ENCODE measurements at places on chromosomes 3 and 15. TPM values are rescaled to one million over a fixed set of nuclear protein-coding genes. Genes with fewer than 3 reads are reported as not detected.

GRCh38 chr3:179666436-179667035, 13.7 kb downstream of the USP13 start:
- peaks cover 24% of the 10 kb centered on the region for H3K4me1 ChIP-seq
- peak; percentile 46 for DNase-seq
- H3K27ac ChIP-seq = peak overlapping the region; percentile 78
- no peak overlapping the region for H3K4me3 ChIP-seq

DNA sequence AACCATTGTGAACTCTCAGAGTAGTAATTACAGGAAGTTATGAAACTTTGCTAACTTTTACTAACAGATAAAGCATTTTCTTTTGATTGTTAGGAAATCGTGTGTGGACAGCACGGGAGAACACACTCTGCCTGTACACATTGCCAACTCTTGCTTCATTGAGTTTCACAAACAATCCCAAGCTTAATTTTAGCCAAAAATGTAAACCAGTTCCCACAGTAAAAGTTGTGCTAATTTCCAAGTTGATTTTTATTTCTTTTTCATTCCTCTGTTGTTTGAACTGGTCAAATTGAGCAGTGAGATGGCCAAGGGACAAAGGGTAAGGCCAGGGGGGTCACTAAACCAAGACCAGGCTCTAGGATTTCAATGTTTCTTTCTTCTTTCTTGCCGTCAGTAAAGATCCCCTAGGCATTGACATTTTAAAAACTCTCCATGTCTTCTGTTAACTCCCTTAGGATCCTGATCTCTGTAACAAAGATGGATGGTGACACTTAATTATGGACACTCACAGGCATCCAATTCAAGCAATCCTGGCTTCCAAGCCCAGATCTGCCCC, 414.9 kb downstream of the RBMS3 start:
- DNase-seq = no peak
- H3K4me3 ChIP-seq = no peak overlapping the region
- peaks cover 24% of the 10 kb centered on the region for H3K4me1 ChIP-seq
- no peaks in the 10 kb centered on the region for H3K36me3 ChIP-seq

GRCh38 chr3:196141052-196141865, 59.4 kb upstream of the TFRC start:
- DNase-seq = no peak
- H3K4me3 ChIP-seq = no peak overlapping the region
- no peaks in the 10 kb centered on the region for H3K36me3 ChIP-seq

GRCh38 chr3:168803536-168803935, 707.8 kb upstream of the GOLIM4 start:
- DNase-seq = no peak
- no peak overlapping the region for H3K27ac ChIP-seq
- H3K4me1 ChIP-seq = peaks cover 29% of the 10 kb centered on the region
- no peaks in the 10 kb centered on the region for H3K36me3 ChIP-seq

GRCh38 chr3:23406601-23407000, 203.5 kb downstream of the UBE2E2 start:
- DNase-seq = no peak
- H3K4me1 ChIP-seq = peaks cover 11% of the 10 kb centered on the region
- H3K27ac ChIP-seq = no peak overlapping the region
- H3K36me3 ChIP-seq = no peaks in the 10 kb centered on the region
- no peak overlapping the region for H3K4me3 ChIP-seq

DNA sequence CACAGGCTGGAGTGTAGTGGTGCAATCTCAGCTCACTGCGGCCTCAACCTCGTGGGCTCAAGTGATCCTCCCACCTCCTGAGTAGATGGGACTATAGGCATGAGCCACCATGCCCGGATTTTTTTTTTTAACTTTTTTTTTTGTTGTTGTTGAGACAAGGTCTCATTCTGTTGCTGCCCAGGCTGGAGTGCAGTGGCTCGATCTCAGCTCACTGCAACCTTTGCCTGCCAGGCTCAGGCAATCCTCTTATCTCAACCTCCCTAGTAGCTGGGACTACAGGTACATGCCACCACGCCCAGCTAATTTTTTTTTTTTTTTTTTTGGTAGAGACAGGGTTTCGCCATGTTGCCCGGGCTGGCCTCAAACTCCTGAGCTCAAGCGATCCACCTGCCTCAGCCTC, 64.1 kb downstream of the NOX5 start:
- peaks cover under 1% of the 10 kb centered on the region for H3K27me3 ChIP-seq
- H3K27ac ChIP-seq = no peak overlapping the region
- no peak for DNase-seq
- H3K36me3 ChIP-seq = no peaks in the 10 kb centered on the region

DNA sequence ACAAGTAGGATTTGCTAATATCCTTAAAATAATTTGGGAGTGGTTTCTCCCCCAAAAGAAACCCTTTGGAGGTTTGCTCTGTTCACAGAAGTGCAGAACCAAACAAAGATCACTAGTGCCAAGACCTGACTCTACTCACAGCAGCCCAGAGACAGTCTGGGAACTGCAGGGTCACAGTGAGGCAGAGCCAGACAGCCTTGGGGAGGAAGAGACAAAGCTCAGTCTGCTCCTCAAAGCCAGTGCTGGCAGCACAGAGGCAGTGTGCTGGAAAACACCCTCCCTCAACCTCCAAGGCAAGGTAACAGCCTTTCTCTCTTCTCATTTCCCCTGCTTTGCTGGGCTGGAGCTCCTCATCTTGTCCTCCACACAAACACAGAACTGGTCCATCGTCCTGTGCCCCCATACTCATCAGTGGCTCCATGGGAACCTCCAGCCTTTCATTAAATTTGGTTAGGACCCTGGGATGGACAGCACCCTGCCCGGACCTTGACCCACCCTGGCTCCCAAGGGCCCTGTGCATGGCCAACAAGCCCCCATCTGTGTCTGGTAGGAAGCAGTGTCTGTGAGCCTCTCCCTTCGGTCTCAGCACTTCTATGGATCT, 12.6 kb downstream of the RAB6B start:
- no peak overlapping the region for H3K4me3 ChIP-seq
- no peaks in the 10 kb centered on the region for H3K36me3 ChIP-seq
- DNase-seq = no peak
- H3K4me1 ChIP-seq = 0 out of 2 replicates have a peak, but pooled peaks cover 6% of the 10 kb centered on the region

GRCh38 chr15:78983146-78983918, 38.5 kb upstream of the CTSH start:
- no peak for DNase-seq
- no peaks in the 10 kb centered on the region for H3K4me1 ChIP-seq
- no peaks in the 10 kb centered on the region for H3K36me3 ChIP-seq
- H3K27me3 ChIP-seq = 0 out of 2 replicates have a peak, but pooled peaks cover 5% of the 10 kb centered on the region

- DNase-seq = no peak
- H3K4me3 ChIP-seq = no peak overlapping the region
- H3K36me3 ChIP-seq = no peaks in the 10 kb centered on the region
- H3K27ac ChIP-seq = no peak overlapping the region
- no peaks in the 10 kb centered on the region for H3K4me1 ChIP-seq
Measured at GRCh38 chr3:155859859-155860258, 5.6 kb upstream of the SLC33A1 start.

GRCh38 chr3:48661501-48662144, 1.1 kb downstream of the CELSR3 start:
- H3K4me1 ChIP-seq = no peaks in the 10 kb centered on the region
- H3K36me3 ChIP-seq = no peaks in the 10 kb centered on the region
- no peaks in the 10 kb centered on the region for H3K27me3 ChIP-seq
- peak overlapping the region; percentile 73 for H3K4me3 ChIP-seq
- DNase-seq = peak; percentile 81
- H3K27ac ChIP-seq = no peak overlapping the region

GRCh38 chr15:42450425-42450790, 40.5 kb downstream of the ZNF106 start:
- H3K36me3 ChIP-seq = 0 out of 2 replicates have a peak, but pooled peaks cover 3% of the 10 kb centered on the region
- no peaks in the 10 kb centered on the region for H3K4me1 ChIP-seq

DNA sequence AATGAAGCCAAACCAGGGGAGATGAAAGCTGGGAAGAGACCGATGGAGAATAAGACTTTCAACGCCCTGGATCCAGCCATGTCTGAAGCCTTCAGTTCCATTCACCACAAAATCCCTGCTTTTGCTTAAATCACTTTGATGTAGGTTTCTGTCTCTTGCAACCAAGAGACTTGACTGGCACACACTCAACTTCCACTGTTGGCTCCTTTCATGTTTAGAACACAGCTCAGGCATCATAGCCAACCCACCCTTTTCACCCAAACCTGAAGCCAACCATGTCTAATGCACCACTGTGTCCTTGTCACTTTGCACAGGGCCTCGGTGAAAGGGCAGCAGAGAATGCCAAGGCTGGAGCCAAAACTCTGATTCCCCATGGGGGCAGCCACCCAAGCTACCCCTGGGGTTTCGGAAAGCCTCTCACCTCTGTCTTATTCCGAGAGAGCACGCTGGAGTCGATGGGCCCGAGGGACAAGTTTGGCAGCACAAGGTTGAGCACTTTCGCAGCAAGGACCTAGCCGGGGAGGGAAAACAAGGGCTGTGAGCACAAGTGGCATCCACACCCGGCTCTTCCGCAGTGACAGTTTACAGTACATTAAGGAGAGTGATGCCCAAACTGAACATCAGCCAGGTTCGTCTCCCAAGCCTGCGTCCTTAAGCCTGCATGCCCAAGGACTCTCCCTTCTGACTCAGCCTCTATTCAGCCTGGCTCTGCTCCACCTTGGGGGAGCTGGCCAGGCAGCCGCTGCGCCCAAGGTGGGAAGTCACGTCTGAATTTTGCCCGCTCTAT, 37.6 kb downstream of the ABTB1 start:
- DNase-seq = no peak
- H3K4me3 ChIP-seq = no peak overlapping the region
- no peaks in the 10 kb centered on the region for H3K36me3 ChIP-seq
- no peaks in the 10 kb centered on the region for H3K27me3 ChIP-seq
- peaks cover 9% of the 10 kb centered on the region for H3K4me1 ChIP-seq
- H3K27ac ChIP-seq = no peak overlapping the region

GRCh38 chr15:48963524-48964113, at the start of gene SHC4:
SHC4 (minus strand) TSS chr15:48963919; CDS start chr15:48963015, 904 bp downstream.
- peaks cover 6% of the 10 kb centered on the region for H3K4me1 ChIP-seq
- no peaks in the 10 kb centered on the region for H3K36me3 ChIP-seq
- DNase-seq = peak; percentile 80
- no peak within 1 kb of the TSS for H3K27ac ChIP-seq
- H3K27me3 ChIP-seq = peaks cover 31% of the 10 kb centered on the region
- peak within 1 kb of the TSS; percentile 56 for H3K4me3 ChIP-seq

GRCh38 chr15:59678172-59678571, 10.9 kb downstream of the BNIP2 start:
- no peak overlapping the region for H3K27ac ChIP-seq
- H3K4me3 ChIP-seq = no peak overlapping the region
- no peak for DNase-seq
- H3K27me3 ChIP-seq = no peaks in the 10 kb centered on the region

DNA sequence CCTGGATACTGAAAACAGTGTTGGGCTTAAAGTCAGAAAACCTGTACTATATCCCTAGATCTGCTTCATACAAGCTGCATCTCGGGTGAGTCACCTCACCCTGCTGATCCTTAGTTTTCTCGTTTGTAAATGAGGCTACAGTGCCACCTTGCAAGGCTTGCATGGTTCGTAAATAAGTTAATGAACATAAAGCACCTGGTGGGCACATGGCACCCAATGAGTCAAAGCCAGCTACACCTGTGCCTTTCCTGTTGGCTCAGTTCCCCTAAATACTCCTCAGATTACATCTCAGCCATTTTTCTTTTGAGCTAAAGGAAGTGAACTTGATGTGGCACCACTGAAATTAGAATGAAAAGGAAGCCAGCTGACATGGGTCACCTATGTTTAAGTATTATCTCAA, 26.5 kb downstream of the RTP1 start:
- no peak overlapping the region for H3K27ac ChIP-seq
- DNase-seq = no peak
- H3K4me3 ChIP-seq = no peak overlapping the region
- no peaks in the 10 kb centered on the region for H3K27me3 ChIP-seq
- no peaks in the 10 kb centered on the region for H3K36me3 ChIP-seq
- H3K4me1 ChIP-seq = 0 out of 2 replicates have a peak, but pooled peaks cover 9% of the 10 kb centered on the region

- H3K27ac ChIP-seq = no peak overlapping the region
- no peaks in the 10 kb centered on the region for H3K27me3 ChIP-seq
- H3K4me1 ChIP-seq = no peaks in the 10 kb centered on the region
- no peaks in the 10 kb centered on the region for H3K36me3 ChIP-seq
- DNase-seq = no peak
Measured at GRCh38 chr15:99536422-99537040, 29.3 kb upstream of the MEF2A start.

PLA2G4E gene
- total RNA-seq = not detected

LINGO1 gene
- total RNA-seq = 63.1 TPM

LACTB gene
- 18.6 TPM for total RNA-seq

NMNAT3 gene
- 9.2 TPM for total RNA-seq

CSPG4 gene
- 3.6 TPM for total RNA-seq

TNIK gene
- total RNA-seq = 49.2 TPM

GPR149 gene
- not detected for total RNA-seq

ADGRG7 gene
- not detected for total RNA-seq

PPARG gene
- total RNA-seq = not detected

PLS1 gene
- 42.2 TPM for total RNA-seq

MKRN3 gene
- total RNA-seq = not detected

LYSMD2 gene
- total RNA-seq = 7.2 TPM

All from GM23338 (cell line).